ENCODE measurements at places on chromosomes 7 and 10. TPM values are rescaled to one million over a fixed set of nuclear protein-coding genes. Genes with fewer than 3 reads are reported as not detected.

AQP1 gene
- 10.0 TPM for total RNA-seq

ARMC3 gene
- total RNA-seq = 0.23 TPM

TLX1 gene
- not detected for total RNA-seq

MSS51 gene
- 0.87 TPM for total RNA-seq

EMX2 gene
- not detected for total RNA-seq

R3HCC1L gene
- 19.9 TPM for total RNA-seq

LBX1 gene
- total RNA-seq = not detected

GRCh38 chr7:15214976-15215375, 312.4 kb upstream of the DGKB start:
- DNase-seq = no peak

DNA sequence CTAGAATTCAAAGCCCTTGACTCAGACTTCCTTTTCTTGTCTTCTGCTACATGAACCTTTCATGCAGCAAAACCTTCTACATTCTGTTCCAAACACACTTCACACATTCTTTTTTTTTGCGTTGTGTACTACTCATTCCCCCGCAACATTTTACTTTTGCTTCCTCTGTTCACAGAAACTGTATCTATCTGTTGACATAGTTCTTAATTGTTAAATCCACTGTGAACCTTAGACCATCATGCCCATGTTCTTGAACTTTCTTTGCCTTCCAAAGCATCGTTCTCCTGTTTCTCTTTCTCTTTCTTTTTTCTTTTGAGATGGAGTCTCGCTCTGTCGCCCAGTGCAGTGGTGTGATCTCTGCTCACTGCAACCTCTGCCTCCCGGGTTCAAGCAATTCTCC, 14.2 kb downstream of the CCSER2 start:
- no peak for DNase-seq

DNA sequence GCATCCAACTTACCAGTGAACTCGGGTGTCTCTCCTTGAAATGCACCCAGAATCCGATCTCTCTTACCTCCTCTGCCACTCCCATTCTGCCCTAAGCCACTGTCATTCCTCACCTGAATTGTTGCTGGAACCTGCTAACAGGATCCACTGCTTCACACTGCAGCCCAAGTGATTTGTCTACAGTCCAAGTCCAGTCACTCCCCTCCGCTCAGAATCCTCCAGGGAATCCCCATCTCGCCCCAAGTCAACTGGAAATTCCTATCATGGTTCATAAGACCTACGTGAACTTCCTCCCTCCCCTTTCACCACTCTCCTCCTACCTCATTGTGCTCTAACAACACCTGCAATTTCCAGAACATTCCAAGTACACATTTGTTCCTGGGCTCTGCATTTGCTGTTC, 91.3 kb downstream of the SCRN1 start:
- no peak for DNase-seq

DNA sequence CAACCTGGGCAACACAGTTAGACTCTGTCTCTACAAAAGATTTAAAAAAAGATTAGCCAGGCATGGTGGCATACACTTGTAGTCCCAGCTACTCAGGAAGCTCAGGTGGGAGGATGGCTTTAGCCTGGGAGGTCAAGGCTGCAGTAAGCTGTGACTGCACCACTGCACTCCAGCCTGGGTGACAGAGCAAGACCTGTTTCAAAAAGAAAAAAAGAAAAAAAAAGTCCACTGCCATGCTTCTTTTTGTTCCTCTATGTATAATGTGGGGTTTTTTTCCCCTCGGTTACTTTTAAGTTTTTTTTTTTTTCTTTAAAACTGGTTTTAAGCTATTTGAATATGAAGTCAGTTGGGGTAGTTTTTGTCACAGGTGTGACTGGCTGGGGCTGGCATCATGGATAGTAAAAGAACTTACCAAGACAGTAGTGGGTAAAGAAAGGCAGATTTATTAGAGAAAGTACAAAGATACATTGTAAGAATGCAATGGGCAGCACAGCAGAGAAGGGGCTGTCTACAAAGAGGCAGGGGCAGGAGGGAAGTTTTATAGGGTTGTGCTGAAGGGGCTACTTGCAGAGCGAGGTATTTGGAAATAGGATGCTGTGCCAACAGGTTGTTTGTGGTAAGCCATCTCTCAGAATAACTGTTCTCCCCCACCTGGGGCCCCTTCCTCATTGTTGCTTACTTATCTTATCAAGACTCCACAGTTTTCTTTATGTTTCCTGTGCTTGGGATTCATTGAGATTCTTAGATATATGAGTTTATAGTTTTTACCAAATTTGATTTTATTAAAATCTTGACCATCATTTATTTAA, 177.3 kb downstream of the PHTF2 start:
- DNase-seq = no peak

- DNase-seq = peak; percentile 55
Measured at GRCh38 chr10:34742456-34742855, 72.6 kb downstream of the PARD3 start.

- DNase-seq = no peak
Measured at GRCh38 chr7:90777041-90777440, 180.9 kb downstream of the CDK14 start.

GRCh38 chr10:51510231-51510630, 189.2 kb downstream of the CSTF2T start:
- DNase-seq = no peak

GRCh38 chr7:115701141-115701540, 329.4 kb downstream of the TFEC start:
- DNase-seq = no peak

DNA sequence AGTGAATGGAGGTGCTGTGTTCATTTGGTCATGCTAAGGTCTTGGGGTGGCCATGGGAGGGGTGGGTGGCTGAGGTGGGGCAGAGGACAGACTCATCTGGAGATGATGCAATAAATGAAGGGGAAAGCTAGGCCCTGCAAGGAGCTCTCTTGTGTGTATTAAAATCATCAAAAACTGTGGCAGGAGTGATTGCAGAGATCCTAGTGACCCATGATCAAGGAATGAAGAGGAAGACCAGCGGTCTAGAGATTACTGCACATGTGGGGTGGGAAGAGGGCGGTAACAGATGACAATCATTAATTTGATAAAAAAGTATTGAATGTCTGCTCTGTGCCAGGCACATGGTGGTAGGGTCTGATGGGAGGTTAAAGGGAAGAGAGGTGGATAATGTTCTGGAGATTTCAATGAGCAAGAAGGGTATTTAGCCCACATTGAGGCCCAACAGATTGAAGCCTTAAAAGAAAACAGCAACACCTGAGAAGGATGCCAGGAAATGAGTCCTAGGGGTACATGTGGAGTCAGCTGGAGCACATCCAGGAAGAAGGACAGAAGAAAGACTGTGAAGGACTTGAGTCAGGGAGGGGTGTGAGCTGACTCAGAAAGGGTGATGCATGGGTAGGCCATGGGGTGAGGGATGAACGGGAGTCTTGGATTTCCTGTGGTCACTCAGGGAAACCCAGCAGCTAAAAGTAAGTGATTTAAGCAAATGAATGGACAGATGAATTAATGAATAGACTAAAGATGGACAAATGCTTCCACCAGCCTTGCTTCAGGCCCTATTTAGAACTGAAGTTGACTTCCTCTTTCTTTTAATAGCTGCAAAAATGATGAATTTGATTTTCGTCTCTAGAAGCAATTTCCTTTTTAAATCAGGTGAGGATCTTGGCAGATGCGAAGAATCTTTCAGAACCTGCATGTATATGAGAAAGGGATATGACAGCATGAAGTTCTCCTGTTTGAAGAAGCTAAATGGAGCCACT, 83.1 kb upstream of the IGFBP3 start:
- DNase-seq = peak; percentile 93

- DNase-seq = peak; percentile 15
Measured at GRCh38 chr10:76430061-76430645, 998.7 kb downstream of the LRMDA start.

GRCh38 chr10:117734731-117735405, 192.3 kb downstream of the EMX2 start:
- no peak for DNase-seq

DNA sequence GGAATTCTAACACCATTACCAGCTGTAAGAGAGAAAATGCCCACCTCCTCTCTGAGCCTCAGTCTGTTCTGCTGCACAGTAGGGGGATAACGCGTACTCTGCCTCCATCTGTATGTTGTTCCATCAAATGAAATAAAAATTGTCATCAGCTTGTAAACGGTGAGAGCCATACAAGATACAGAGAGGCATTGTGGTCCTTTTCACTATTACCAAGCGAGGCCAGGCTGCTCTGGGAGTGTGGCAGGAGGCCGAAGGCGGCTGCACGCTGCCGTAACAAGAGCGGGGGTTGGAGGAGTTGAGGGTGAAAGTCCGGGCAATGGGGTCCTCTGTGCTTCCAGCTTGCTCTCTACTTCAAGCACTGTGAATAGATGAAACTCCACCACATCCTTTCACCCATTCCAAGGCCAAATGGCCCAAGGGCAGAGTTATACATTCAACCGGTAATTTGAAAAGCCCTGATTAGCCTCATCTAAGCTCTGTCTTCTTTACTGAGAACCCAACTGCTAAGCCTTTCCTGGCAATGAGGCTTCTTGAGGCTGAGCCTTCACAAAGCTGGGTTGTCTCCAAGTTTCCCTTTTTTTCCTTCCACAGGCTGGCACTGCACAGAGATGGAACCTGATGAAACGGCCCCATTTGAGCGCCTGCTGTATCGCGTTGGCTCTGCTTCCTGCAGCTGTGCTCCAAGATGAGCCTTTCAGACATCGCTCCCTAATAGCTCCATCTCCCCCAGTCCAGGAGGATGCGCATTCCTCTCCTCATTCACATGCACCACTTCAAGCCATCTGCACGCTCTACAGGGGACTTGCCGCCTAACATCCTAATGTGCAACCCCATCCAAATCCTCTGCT, 47.2 kb downstream of the PYROXD2 start:
- DNase-seq = no peak

DNA sequence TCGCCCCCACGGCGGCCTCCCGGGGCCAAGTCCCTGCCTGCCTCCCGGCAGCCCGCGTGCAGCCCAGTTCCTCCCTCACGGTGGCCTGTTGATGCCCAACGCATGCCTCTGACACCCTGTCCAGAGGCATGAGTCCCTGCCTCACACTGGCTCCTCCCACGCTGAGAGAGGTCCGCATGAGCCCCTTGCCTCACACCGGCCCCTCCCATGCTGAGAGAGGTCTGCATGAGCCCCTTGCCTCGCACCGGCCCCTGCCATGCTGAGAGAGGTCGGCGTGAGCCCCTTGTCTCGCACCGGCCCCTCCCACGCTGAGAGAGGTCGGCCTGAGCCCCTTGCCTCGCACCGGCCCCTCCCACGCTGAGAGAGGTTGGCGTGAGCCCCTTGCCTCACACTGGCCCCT, 59.9 kb downstream of the CCDC201 start:
- no peak for DNase-seq

DNA sequence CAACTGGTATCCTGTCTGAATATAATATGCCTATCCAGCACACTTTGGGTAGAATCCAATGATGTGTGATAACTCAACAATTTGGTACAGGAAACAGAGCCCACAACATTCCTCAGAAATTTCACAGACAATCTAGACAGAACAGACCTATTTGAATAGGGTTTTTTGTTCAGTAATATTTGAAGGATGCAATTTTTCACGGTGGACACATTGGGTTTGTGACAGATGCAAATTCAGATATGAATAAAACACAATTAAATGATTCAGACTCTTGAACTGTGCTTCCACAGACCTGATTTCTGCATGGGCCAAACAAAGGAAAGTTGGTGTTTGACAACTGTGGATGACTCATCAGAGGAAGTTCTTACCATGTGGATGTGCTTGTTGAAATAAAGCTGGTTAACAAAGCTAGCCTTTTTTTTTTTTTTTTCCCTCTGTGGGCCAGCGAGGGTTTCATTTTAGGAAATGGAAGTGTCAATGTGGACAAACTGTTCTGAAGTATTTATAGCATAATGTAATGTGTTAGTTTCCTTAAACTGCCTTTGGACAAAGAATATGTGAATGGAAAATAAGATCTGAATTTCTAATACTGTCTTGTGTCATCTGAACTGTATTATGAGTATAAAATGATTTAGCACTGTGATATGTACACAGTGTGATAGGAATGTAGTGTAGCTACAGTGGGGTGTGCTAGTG, 43.2 kb upstream of the FAM133B start:
- peak; percentile 99 for DNase-seq

DNA sequence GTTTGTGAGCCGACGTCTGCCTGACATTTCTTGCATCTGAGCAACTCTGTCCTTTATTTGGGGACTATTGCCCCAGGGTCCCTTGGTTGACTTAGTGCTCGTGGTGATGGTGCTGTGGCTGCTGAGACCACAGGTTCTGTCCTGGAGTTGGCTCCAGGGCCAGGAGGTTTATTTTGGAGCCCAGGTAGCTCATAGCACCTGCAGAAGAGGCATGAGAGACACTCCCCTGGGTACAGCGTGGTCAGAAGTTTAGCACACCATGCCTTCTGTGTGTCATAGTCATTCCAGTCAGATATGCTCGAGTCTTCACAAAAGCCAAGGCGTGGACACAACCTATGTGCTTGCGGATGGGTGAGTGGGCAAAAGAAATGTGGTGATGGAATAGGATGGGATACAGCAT, 496.9 kb downstream of the TCERG1L start:
- no peak for DNase-seq

DNA sequence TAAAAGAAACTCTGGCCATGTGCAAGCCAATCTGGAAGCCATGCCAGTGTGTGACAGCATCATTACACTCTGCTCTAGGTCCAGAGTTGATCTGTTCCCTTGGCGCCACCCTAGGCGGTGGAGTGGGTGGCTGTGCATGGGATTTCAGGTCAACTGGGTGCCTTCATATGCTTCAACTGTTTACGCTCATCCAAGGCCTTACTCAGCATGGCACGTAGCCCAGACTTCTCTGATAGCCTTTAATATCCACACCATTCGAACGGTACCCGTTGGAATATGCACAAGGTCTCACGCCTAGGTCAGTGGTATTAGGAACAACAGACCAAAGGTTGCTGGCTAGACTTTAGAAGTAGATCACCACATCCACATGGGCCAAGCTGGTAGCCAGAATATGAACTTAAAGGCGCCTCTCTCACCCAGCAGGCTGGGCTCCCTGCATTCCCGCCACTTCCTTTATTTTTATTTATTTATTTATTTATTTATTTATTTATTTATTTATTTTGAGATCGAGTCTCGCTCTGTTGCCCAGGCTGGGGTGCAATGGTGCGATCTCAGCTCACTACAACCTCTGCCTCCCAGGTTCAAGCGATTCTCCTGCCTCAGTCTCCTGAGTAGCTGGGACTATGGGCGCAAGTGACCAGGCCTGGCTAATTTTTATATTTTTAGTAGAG, 18.7 kb upstream of the ACHE start:
- DNase-seq = no peak

GRCh38 chr10:97888641-97889262, 39.1 kb downstream of the GOLGA7B start:
- peak; percentile 55 for DNase-seq
